Fibroblast of skin of scalp (primary cell): ENCODE measurements at places on chromosomes 13 and 19.

- DNase-seq: peak; percentile 8
These were observed 38.4 kb upstream of the TCF3 start for GRCh38 chr19:1690699-1691307.

- DNase-seq: peak; percentile 98
These were observed 111.8 kb downstream of the SACS start for GRCh38 chr13:23321535-23322241.

DNA sequence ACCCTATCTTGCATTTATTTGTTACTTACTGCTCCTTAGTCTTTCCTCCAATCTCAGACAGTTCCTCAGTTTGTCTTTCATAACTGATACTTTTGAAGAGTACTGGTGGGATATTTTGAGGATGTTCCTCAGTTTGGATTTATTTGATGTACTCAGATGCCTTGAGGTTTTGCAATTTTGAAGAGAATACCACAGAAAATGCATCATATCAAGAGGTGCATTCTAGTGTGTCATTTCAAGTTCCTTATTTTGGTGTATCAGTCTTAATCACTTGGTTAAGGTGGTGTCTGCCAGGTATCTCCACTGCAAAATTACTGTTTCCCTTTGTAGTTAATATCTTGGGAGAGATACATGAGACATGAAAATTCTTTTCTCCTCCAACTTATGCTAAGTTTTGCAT is 75.1 kb downstream of the URI1 start:
- DNase-seq: no peak

GRCh38 chr19:38812841-38813320 is at the start of gene LGALS4:
Gene LGALS4 (minus strand): TSS chr19:38812945. CDS start chr19:38812886, 59 bp downstream.
- no peak for DNase-seq

DNA sequence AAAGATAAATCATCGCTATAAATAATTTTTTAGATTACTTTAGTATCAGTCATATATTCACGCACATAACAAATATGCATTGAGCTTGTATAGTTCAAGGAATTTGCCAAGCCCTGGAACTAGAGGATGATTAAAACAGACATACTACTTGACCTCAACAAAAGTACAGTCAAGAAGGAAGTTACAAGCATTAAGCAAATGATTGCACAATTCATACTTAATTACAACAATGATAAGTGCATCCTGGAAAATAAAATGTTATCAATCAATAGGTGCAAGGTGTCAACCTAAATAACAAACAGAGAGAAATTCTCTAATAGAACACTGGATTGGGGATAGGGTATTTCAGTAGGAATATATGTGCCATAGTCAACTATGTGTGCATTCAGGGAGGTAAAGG is 491.2 kb downstream of the GPC5 start:
- DNase-seq: peak; percentile 6
